ENCODE measurements at places on chromosomes 1 and 21.

GRCh38 chr1:53110370-53111072 is 31.9 kb downstream of the SLC1A7 start:
- no peak for DNase-seq

- DNase-seq, result no peak
These were observed 11.5 kb downstream of the ARHGEF10L start for GRCh38 chr1:17550729-17551584.

DNA sequence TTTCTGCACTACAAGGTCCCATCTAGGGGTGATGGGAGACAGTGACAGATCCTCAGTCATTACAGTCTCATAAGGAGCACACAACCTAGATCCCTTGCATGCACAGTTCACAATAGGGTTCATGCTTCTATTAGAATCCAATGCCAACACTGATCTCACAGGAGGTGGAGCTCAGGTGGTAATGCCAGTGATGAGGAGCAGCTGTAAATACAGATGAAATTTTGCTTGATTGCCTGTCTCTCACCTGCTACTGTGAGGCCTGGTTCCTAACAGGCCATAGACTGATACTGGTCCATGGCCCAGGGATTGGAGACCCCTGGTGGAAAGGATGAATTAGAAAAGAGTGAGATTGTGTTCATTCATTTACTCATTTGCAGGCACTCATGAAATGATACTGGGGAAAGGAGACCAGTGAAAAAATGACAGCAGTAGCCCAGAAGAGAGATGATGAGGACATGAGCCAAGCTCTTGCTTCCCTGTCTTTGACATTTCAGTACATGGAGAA is 251.6 kb upstream of the DUSP10 start:
- DNase-seq, result no peak

GRCh38 chr1:23480187-23481025 is 3.6 kb downstream of the ASAP3 start:
- no peak for DNase-seq

- no peak for DNase-seq
These were observed 20.5 kb downstream of the PRXL2B start for GRCh38 chr1:2606881-2607621.

GRCh38 chr1:76053021-76053420 is 21.5 kb upstream of the ST6GALNAC3 start:
- DNase-seq, result no peak

GRCh38 chr1:67536957-67537666 is 106.9 kb upstream of the SERBP1 start:
- no peak for DNase-seq

- no peak for DNase-seq
These were observed 47.8 kb downstream of the SKI start for GRCh38 chr1:2275796-2276536.

- DNase-seq, result no peak
These were observed 1018.2 kb upstream of the PRMT6 start for GRCh38 chr1:106038260-106038659.
